Muscle of back (tissue), 13 donors: ENCODE measurements at places on chromosomes 13 and 19. TPM values are rescaled to one million over a fixed set of nuclear protein-coding genes. Genes with fewer than 3 reads are reported as not detected.
A peak's percentile ranks its signal among the peaks of the same experiment; 100 is the strongest.

The PLPP2 gene
- polyA plus RNA-seq, result 0.84 TPM

GRCh38 chr13:109879338-109879737 lies 93.0 kb upstream of the IRS2 start:
- no peak for DNase-seq

DNA sequence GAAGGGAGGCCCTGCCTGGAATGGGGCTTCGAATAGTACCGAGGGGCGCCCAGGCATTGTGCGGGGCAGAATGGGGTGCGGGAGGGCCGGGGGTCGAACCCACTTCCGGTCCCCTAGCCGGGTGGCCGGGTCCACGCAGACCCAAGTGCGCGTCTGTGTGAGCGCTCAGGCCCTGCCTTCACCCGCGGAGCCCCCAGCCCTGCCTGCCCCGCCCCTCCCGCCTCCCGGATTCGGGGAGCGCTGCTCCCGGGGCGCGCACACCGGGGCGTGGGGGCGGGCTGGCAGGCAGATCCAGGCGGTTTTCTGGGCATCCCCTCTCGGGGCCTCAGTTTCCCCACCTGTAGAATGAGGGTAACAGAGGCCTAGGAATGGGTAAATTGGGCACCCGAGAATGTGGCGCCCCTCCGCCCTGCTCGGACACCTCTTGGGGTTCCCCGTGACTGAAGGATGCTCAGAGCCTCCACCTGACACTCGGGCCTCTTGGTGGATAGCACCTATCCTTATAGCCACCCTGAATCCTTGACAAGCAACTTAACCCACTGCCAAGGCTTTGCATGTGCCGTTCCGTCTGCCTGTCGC lies 682 bp downstream of the PIK3R2 start:
- no peak for DNase-seq

DNA sequence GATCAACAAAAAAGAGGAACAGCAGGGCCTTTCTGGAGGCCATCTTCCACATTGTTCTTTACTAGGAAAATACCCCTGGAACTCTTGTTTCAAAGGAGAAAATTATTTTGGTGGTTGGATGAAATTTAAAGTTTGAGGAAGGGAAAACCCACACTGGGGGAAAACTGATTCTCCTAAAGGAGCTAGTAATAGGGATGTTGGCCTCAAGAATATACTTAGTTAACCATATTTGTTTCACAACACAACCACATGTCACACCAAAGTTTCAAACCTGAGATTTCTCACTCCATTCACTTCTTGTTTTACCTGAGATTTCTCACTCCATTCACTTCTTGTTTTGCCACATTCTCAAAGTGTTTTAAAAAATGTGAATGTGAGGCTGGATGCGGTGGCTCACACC lies 2.8 kb upstream of the EPSTI1 start:
- DNase-seq, result no peak

GRCh38 chr13:102817907-102818306 lies 19.0 kb downstream of the BIVM start:
- DNase-seq, result no peak

The MLNR gene
- not detected for polyA plus RNA-seq

DNA sequence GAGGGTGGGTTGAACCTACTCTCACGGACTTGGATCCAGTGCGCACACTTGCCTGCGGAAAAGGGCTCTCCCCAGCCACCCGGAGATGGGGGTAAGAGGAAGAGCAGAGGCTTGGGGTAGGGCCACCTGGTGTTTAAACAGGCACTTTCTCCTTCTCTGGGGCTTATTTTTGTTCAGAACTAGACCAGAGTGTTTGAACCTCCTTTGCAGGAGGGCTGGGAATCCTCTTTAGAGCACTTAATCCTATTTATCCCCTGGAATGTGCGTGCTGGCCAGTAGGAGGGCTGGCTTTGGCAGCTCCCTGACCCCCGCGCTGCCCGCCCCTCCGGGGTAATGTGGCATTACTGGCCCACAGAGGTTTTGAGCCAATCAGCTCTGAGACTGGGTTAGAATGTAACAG lies 2.0 kb downstream of the RGS9BP start:
- no peak for DNase-seq

DNA sequence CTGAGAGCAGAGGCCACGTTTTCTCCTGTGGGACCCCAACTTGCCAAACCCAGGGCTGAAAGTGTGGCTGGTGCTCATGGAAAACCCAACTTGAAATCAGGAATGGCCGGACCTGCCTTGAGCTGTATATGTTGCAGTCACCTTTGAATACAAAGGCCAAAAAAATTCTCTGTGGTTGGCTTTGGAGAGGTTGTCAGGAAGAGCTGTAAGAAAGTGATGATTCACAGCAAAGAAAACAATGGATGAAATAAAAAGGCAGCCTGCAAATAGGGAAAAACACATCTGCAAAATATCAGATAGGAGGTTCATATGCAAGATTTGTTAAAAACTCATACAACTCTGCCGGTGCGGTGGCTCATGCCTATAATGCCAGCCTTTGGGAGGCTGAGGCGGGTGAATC lies 715.8 kb downstream of the UQCRFS1 start:
- no peak for DNase-seq

DNA sequence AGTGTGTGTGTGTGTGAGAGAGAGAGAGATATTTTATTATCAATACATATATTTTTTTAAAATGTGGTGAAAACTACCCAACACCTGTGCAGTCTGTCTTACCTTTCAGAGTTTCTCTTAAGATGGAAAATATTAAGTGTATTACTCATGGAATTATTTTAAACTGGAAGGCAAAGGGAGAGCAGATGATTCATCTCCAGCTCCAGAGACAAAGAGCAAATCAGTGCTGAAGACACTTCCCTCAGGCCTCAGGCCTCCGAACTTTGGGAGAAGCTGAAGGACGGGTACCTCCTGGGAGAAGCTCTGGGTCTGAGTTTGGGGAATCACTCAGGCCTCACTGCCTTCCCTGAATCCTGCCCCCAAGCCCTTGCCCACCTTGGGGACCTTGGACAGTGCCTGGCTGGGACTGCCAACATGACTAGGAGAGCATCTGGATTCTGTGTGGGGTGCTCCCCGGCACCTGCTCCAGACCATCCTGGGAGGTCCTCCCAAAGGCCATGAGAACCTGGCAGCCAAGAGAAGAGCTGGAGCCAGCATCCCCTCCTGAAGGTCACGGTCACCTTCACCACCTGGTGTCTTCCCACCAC lies 170.4 kb upstream of the UBL3 start:
- DNase-seq, result no peak

DNA sequence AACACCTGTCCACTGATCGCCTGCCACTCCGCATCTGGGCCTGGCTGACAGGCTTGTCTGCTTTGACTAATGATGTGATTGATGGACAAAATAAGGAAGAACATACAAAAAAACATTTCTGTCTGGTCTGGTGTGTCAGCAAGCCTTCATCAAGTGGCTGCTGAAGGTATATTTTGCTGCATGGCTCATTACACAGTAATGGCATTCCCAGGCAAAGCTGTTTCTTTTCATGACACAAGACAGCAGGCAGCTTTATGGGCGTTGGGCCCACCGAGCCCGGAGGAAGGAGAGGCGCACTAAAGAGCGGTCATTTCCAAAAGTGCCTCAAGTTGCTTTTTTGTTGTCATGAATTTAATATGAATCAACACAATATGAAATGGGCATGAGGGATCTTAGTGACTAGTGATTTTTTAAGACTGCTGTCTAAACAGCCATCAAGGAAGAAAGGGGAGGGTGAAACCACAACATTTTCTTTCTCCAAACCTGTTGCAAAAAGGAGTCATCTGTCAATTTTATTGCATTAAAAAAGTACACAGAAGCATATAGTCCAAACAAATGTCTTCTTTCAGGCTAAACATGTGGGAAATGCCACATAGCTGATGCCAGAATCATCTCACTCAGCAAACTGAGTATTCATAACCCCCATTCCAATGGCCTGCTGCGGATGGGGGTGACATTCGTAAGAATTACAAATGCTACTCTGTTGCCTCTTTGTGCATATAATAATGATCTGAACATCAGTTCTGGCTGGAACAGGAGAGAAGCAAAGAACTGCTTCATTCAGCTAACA lies 476.6 kb downstream of the ZNF536 start:
- no peak for DNase-seq

DNA sequence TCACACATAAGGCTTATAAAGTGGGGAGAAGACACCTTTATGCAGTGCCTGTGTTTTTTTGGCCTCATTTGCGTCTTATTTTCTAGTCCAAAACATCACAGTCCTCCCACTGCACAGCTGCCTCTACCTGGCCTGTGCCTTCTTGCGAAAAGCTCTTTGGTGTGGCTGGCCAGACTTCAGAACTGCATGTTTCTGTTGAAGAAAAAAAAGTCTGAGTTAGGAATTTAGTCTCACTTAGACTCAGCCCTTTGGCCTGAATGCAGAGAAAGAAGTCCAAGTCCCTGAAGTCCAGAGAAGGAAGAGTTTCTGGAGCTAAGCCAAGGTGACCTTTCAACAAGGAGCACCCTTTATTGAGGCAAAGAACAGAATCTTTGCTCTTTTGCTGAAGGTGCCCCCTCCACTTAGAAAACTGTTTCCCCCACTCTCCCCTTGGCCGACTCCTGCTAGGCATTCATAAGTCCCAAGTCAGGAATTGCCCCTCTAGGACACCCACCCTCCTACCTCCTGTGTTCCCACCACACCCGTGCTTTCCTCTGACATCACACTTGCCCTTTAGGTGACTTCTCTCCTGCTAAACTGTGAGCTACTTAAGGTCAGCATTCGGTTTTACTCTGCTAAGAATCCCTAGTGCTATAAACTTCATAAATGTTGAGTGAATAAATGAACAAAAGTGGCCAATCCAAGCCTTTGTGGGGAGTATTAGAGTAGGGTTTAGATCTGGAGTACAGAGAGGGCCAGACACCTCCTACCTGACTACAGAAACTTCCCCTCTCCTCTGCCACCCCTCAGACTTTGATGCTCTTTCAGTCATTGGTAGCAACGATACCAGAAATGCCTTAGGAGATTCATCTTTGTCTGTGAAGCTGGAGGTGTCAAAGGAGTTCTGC lies 226.8 kb downstream of the LACC1 start:
- peak; percentile 55 for DNase-seq

- no peak for DNase-seq
Measured at GRCh38 chr13:99750951-99751350, 220.6 kb downstream of the ZIC5 start.
